ENCODE measurements at places on chromosomes 5 and 9.

DNA sequence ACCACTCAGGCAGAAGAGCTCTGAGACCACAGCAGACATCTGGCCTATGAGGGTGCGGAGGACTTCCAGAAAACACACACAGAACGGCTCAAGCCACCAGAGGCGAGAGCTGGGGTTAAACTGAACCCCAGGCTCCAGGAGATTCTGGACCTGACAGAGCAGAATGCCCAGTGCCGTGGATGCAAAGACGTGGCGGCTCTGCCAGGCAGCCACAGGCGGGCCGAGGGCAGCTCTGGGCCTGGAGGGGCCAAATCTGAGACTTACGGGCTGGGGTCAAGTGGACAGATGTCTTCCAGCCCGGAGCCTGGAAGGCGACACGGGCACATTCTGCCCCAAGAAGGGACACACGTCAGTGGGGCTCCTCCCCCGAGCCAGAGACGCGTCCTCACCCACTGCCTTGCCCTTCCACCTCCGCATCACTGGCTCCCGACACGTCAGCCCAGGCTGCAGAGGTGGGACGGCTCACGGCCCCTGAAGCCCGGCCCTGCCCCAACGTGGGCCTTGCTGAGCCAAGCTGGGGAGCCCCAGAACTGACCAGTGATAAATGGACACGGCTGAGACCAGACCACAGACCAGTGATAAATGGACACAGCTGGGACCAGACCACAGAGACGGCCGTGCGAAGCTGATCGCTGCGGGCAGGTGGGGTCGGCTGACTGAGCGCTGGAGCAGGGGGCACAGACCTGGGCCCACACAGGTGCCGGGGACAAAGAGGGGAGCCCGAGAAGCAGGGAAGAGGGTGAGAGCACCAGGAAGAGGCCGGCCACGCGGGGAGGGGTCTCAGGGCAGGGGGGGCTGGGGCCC lies 40.9 kb upstream of the NSMF start:
- no peak for DNase-seq

DNA sequence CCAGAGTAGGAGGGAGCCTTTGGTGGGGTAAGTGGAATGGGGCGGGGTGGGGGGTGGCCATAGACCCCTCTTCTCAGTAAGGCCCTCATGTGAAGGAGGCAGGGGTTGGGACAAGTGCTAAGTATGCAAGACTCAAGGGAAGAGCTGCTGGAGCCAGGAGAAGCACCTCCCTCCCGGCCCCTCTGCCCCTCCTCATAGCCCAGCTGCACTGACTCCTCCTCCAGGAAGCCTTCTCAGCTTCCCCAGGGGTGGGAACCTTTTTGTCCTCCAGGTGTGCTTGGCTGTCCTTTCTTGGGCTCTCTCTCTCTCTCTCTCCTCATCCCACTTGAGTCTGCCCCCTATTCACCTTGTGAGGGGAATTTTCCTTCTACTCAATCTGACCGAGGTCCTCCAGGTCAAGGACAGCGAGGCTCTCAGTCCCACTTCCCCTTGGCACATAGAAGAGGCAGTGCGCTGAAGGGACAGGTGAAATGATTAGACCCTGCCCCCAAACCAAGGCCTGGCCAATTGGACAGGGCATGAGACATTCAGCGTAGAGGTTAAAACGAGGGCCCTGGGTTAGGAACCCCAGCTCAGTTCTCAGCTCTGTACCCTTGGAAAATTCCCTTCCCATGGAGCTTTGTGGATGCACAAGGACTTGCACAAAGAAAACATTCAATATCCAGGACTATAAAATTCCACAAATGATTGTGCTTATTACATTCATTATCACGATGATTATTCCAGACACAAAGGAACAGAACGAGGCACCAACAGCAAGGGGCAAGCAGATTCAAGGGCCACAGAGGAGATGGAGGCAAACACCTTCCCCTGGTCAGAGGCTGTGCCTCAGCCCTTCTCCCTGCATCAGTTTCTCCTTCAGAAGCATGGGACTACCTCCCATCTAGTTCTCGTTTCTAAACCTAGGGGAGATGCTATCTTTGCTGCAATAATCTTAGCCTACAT lies 45.6 kb upstream of the IL17B start:
- no peak for DNase-seq

- peak; percentile 38 for DNase-seq
Measured at GRCh38 chr5:179907556-179908324, at the start of gene TBC1D9B. Gene TBC1D9B (minus strand): TSS chr5:179907897. CDS start chr5:179907821, 76 bp downstream.

DNA sequence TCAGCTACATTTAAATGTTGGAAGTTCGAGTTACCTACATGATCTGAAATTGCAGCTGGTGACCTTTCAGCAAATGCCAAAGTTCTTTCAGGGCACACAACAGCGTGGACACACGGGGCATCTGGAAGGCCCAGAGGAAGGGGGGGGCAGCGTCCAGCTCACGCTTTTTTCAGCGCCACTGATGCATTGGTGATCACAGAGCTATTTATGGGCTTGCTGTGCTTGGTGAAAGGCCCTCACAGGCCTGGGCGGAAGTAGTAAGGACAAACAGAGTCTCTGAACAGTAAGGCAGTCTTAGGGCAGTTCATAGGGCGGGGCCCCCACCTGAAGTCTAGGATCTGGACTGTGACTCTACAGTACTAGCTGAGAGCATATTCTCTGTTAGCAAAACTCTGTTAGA lies 6.6 kb upstream of the FBP2 start:
- no peak for DNase-seq

- DNase-seq: no peak
Measured at GRCh38 chr9:98554752-98555151, 154.0 kb downstream of the GABBR2 start.

GRCh38 chr9:136463578-136463977 lies 19.3 kb downstream of the SEC16A start:
- DNase-seq: no peak

- no peak for DNase-seq
Measured at GRCh38 chr5:131751506-131751905, 45.3 kb downstream of the FNIP1 start.
